Activated T-helper 1 cell treated with Interleukin-2 at 50 U/mL for 16 hours (primary cell): ENCODE measurements at places on chromosomes 3 and 15.

GRCh38 chr3:156818890-156819289 lies 7.3 kb upstream of the LEKR1 start:
- DNase-seq = no peak

DNA sequence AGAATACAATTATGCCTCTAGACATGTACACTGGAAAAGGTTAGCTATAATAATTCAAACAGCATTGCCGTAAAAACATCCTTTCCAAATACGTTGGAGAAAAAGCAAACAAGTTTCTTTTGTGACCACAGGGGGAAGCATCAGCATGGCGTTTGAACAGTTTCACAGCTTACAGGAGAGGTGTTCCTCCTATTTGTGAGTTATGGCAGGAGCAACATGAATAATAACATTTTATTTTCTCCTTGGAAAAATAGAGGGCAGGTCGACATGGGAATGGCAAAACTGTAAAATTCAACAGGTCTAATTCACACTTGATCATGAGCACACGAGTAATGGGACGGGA lies 39.7 kb upstream of the GADL1 start:
- no peak for DNase-seq

GRCh38 chr15:48914717-48915116 lies 36.8 kb downstream of the EID1 start:
- no peak for DNase-seq

DNA sequence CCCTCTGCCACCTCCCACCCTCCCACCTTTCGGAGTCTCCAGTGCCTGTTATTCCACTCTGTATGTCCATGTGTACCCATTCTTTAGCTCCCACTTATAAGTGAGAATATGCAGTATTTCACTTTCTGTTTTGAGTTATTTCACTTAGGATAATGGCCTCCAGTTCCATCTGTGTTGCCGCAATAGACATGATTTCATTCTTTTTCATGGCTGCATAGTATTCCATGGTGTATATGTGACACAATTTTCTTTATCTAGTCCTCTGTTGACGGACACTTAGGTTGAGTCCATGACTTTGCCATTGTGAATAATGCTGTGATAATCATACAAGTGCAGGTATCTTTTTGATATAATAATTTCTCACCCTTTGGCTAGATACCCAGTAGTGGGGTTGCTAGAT lies 91.0 kb upstream of the UBE3A start:
- DNase-seq = no peak

GRCh38 chr15:77886805-77887448 lies 190.6 kb downstream of the TBC1D2B start:
- DNase-seq = no peak

GRCh38 chr15:78108300-78109084 lies 16.1 kb downstream of the SH2D7 start:
- peak; percentile 72 for DNase-seq
